Skeletal muscle cell (primary cell): ENCODE measurements at places on chromosomes 5 and 9.
A peak's percentile ranks its signal among the peaks of the same experiment; 100 is the strongest.

GRCh38 chr5:167721926-167722440 lies 569.5 kb upstream of the WWC1 start:
- no peak for DNase-seq

DNA sequence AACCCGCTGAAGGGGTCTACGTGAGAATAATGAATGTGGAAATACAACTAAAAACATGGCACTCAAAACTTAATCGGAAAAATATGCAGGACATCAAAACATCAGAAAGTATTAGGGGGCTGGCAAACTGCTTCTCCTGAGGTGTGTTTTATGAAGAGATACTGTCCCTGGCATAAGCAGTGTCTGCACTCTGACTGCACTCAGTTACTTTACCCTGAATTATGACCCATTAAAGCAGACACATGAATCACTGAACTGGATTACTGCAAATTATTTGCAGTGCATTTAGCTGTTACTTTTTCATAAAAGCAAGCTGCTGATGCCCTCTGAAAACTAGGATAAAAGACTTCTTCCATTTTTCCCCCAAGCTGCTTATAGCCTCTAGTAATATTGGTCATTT lies 164.9 kb downstream of the AP3B1 start:
- DNase-seq = no peak

DNA sequence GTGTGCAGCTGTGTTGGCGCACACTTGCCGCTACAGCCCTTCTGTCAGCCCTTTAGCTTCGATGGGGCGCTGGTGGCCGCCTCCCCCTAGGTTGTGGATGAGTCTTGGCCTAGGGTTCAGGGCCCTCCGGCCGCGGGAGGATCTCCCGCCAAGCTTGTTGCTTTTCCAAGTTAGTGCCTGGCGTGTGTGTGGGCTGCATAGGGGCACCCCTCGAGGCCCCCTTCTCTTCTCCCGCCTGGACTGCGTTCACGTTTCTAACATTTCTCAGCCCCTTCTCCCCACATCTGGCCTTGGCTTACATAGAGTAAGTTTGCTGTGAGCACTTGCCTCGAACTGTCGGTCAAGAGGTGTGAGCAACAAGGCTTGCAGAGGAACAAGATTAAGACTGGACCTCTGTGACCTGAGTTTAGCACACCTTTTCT lies 413 bp upstream of the OXCT1 start:
- no peak for DNase-seq

DNA sequence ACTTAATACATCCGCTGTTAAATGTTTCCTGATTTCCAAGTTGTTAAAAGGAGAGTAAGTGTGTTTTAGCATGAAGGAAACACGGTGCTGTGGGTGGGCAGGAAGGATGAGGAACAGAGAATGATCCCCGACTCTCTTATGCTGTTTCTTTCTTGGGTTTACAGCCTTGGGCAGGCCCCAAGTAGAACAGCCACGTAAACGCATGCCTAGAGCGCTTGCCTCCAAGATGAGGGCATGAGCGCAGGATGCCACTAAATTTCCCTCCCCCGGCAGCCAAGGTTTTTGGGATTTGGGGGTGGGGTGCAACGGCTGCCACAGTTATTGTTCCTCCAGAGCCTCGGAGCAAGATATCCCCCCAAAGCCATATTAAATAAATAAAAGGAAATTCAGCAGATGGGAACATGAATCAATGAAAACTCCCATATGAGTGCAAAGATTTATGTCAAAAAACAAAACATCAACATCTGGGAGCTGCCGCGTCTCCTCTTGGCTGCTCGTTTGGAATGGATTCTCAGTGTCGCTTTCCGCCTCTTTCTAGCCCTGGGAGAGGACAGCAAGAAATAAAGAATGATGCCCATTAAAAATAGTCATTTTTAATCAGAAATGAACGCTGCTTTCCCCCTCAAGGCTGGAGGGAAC lies 10.0 kb upstream of the DELE1 start:
- DNase-seq = no peak

DNA sequence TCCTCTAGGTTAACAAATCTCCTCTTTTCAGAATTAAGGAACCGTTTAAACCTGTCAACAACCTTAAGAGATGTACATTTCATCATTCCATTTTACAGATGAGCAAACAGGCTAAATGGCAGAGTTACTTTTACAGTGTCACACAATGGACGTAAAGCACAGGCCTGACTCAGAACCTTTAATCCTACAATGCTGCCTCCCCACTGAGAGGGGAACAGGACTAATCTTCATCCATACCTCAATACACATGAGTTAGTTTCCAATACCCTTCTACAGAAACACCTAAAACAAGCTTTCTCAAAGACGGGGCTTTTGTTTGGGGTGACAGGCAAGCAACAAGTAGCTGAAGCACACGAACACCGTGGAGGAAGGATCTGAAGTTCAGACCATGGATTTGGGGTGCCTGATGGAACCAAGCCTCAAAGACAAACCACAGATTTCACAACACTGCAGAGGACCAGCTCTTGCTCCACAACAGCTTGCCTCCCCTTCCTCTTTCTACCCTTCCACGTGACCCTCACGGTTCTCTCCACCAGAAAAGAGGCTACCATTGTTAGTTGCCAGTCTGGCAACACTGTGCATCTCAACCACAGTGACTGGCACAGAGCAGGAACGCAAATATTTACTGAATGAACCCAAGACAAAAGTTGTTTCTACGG lies 1.8 kb downstream of the RNF130 start:
- DNase-seq = no peak

GRCh38 chr5:78501411-78502352 lies 141.3 kb downstream of the SCAMP1 start:
- no peak for DNase-seq

- DNase-seq = peak; percentile 75
These were observed 224.3 kb upstream of the S1PR3 start for GRCh38 chr9:88766778-88767503.
